IMR-90 (cell line): ENCODE measurements at places on chromosomes 16 and 17. TPM values are rescaled to one million over a fixed set of nuclear protein-coding genes. Genes with fewer than 3 reads are reported as not detected.

Gene BTBD17
- total RNA-seq, result not detected in 2 replicates

Gene CBLN1
- not detected in 2 replicates for total RNA-seq

Gene OR4D1
- total RNA-seq, result not detected in 2 replicates

Gene PLCG2
- total RNA-seq, result 0.18 and 0.28 TPM in 2 replicates

Gene PYDC1
- total RNA-seq, result not detected in 2 replicates

Gene SLC6A2
- total RNA-seq, result not detected in 2 replicates

Gene LGALS9B
- total RNA-seq, result not detected in 2 replicates

Gene EVPL
- not detected in 2 replicates for total RNA-seq

Gene ANKRD40CL
- total RNA-seq, result not detected in 2 replicates

Gene CHP2
- total RNA-seq, result not detected in 2 replicates

Gene CHAD
- not detected in 2 replicates for total RNA-seq

Gene HS3ST3B1
- total RNA-seq, result 4.3 and 5.8 TPM in 2 replicates
